ENCODE measurements at places on chromosomes 1 and 21.
A peak's percentile ranks its signal among the peaks of the same experiment; 100 is the strongest.

DNA sequence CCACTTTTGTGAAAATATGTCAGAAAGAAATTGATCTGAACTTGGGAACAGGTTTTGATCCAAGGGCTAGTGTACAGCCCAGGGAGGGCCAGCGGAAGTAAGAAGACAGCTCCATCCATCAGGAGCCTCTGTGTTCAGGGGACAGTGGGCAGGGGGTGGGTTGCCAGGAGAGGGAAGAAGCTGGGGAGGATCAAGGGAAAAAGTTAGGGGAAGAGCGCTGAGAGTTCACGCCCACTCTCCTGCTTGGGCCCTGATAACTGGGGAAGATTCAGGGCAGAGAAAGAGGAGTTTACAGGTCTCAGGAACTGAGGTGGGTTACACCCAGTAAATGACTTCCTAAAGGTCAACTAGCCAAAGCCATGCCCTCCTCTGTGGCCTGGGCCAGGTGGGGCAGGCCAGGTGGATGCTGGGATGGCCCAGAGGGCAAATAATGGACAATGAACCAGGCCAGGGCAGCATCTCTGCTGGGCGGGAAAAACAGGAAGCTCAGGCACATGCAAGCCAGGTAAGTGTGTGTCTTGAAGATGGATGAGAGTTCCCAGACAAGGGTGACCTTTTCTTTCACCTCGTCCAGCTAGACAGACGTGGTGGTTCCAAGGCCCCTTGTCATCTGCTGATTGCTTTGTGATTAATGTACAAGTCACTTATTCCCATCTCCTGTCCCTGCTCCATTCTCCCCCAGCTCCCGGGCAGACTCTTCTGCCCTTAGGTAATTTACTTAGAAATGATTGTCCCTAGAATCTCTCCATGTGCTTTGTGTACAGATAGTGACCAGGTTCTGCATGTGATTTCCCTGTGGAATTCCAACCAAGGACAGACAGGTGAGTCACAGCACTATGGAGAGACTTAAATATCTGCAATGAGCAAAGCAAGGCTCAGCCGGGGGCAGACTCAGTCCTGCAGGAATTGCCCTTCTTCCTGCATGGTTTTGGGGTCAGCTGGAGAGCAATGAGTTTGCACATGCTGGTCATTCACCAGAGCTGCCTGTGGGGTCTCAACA is 57.0 kb downstream of the MDM4 start:
- DNase-seq = no peak

GRCh38 chr1:162663086-162663485 is 30.8 kb downstream of the DDR2 start:
- no peak for DNase-seq

DNA sequence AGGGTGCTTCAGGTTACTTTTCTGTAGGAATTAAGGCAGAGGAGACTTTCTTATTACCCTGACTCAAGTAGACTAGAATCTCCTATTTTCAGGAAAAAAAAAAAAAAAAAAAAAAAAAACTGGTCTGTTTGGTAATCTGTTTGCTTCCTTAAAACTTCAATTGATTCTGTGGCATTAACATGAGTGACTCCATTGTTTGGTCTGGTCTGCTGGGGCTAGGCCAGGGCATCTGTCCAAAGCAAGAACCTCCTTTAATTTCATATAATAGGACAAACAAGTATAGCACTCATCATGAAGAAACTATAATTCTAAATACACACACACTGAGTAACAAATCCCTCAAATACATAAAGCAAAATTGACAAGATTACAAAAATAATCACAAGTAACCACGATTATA is 32.9 kb upstream of the LRRC7 start:
- DNase-seq = no peak

DNA sequence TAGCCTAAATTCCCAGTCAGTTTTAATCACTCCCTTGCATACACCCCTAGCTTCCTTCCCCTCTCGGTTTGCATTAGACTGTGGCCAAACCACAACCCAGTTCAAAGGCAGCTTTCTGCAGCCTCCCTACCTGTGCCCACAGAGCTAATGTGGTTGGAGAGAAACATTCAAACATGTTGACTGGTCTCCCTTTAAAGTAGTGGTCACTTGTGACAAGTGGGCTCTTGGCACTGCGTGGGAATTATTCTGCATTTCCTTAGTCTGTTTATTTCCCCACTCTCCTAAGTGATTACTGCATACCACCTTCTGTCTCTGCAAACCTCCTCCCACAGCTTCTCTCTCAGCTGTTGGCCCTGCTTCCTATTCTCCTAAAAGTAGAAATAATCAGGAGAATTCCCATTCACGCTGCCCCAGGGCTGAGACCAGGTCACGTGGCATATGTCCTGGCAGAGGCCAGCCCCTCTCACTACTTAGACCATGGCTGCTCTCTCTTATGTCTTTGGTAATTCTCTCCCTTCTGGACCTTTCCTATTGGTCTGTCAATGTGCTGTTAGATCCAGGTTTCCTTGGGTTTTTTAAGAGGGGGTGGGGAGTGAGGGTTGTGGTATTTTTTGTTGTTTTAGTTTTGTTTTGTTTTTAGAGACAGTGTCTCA is 38.4 kb upstream of the CD101 start:
- DNase-seq = no peak

DNA sequence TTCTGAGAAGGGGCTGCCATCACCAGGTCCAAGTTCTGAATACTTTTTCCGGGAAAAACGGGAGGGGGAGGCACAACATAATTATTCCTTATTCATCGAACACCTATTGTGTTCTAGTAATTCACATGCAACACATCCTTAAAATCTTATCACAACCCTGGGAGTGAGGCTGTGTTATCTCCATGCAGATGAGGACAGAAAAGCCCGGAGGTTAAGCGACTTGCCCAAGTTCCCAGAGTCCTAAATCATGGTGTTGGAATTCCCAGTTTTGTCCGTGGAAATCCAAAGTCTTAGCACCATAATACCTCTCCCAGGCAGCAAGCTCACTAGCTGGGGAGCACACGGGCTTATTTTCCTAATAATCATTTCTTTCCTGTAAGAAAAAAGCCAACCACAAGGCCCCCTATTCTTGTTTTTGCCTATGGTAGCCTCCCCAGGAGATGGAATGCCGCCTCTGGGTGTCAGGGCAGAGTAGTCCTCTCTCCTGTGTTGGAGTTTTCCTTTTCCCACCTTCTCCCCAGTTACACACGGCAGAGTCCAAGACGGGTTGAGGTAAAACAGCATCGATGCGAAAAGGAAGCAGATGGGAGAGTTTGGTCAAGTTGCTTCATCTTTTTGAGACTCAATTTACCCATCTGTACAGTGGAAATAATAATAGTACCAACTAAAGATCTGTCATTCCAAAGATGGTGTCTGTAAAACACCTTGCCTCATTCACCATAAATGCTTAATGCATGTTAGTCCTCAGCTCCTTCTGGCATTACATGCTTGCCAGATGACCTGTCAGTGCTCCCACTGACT is 228.0 kb upstream of the TMEM51 start:
- no peak for DNase-seq

DNA sequence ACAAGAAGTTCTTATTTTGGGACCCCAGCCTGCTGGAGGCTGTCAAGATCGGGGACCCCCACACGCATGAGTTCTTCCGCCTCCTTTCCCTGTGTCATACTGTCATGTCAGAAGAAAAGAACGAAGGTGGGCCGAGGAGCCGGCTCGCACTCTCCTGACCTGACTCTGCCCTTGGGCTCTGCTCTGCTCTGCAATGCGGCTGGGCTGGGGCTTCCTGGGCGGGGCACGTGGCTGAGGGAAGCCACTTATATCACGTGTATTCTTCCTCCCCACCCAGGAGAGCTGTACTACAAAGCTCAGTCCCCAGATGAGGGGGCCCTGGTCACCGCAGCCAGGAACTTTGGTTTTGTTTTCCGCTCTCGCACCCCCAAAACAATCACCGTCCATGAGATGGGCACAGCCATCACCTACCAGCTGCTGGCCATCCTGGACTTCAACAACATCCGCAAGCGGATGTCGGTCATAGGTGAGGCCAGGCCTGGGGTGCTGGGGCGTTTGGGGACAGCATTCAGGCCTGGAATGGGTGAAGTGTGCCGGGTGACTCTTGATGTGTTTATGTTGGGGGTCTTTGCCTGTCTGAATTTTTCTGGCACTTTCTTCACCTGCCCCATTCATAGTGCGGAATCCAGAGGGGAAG is 17.6 kb downstream of the ATP8B2 start:
- DNase-seq = no peak

GRCh38 chr1:160228431-160228830 is 23.2 kb downstream of the PEA15 start:
- no peak for DNase-seq

DNA sequence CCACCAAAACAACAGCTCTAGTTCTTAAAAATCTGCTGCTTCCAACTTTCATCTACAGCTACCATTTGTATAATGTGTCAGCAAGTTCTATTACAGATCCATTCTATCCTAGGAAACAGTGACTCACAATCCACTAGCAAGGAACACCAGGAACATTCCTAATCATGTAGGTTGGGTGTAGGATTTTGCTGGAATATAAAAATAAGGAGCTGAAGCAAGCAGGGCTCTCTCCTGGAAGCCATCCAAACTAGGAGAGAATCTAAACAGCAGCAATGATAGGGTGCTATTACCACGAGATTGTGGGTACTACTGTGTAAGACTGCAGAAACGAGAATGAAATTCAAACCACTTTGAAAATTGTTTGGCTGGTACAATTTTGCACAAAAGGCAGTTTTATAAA is 135.0 kb downstream of the PTPN14 start:
- DNase-seq = no peak

- DNase-seq = no peak
Observed at GRCh38 chr1:107139833-107140702, 771 bp upstream of the NTNG1 start.

DNA sequence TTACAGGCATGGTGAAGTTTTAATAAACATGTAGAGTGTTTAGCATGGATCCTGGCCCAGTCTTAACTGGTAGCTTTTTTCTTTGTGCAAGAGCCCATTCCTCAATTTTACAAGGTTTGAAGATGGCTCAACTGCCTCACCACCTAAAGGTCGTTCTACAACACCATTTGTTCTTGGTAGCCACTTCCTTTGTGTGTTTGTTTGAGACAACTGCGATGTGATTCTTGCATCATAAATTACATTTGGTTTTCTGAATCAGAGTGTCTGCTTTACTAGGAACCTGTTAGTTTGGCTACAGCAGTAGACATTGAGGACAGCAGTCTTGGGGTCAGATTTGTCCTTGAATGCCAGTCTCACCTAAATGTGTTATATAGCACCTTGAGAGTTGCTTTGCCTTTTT is 3.3 kb downstream of the PLEKHM2 start:
- DNase-seq = no peak

DNA sequence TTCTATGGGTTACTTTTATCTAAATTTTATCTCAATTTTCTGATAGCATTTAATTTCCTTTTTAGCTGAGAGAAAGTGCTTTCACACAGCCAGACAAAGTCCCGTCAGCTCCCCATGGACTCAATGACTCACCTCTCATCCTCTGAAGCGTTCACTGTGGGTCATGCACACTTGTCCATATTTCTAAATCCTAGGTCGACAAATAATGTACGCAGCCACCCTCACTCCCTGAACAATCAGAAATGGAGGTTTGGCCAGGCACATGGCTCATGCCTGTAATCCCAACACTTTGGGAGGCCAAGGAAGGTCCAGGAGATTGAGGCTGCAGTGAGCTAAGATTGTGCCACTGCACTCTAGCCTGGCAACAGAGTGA is 42.4 kb upstream of the COA6 start:
- DNase-seq = no peak

GRCh38 chr21:42564561-42564971 is 50.9 kb downstream of the SLC37A1 start:
- DNase-seq = peak; percentile 10

DNA sequence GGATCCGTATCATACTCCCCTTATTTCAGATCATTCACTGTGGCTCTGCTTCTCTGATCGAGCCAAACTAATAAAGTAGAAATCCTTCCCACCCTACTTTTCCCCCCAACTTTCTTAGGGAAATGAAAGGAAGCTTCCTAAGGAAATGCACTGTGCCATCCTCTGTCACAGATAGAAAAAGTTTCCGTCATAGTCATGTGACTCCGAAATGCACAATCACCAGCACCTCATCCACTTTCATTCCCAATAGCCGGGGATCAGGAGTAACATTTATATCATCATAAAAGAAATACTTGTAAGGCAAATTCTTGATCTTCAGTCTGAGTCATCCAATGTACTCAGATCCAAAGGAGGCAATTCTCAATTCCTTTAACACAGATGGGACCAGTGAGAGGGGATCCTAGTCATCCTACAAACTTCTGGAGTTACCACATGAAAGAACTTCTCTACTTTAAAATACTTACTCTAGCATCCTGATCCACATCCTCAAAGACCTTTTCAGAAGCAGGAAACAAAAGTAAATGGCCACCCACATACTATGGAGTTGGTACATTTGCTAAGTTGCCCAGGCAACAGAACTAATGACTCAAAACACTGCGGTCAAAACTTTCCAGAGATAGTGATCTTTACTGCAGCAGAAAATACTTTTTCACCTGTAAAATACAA is 97.8 kb upstream of the ZC3H11B start:
- no peak for DNase-seq

- DNase-seq = no peak
Observed at GRCh38 chr1:236313427-236313826, 31.7 kb upstream of the ERO1B start.

- no peak for DNase-seq
Observed at GRCh38 chr1:190478149-190479049, 735 bp upstream of the BRINP3 start.

GRCh38 chr1:231073331-231073730 is 33.3 kb upstream of the FAM89A start:
- DNase-seq = no peak

DNA sequence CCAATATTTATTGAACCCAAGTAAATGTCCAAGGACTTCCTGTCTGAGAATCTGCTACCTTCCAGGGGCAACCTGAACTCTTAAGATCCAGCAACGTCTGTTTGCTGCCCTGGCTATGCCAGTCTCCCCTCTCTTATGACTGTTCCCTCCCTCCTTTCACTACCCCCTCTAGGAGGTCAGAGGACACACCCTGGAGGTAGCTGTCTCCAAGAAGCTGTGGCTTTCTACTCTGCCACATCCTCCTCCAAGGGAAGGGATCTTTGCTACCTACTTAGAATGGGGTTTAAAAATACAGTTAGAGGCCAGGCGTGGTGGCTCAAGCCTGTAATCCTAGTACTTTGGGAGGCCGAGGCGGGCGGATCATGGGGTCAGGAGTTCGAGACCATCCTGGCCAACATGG is 3.6 kb upstream of the SMPDL3B start:
- DNase-seq = no peak

- no peak for DNase-seq
Observed at GRCh38 chr1:228994676-228995594, 259.7 kb downstream of the RHOU start.

DNA sequence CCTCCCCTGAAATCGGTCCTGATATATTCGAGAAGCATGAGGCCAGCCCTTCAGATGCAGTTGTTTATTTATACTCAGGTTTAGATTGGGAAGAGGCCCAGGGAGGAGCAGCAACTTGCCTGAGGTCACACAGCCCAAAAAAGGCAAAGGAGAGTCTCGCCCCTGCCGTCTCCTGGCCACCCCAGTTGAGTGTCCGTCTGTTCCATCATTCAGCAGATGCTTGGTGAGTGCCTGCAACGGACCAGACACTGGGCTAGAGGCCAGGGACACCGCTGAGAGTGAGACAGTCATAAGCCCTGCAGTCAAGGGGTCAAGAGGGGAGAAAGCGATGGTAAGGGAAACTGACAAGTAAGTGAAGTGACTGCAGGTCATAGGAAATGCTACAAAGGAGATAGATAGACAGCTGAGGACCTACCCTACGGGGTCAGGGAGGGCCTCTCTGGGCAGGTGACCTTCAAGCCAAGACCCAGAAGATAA is 15.4 kb upstream of the SELENON start:
- DNase-seq = peak; percentile 44
